ENCODE measurements at places on chromosomes 6 and 20. TPM values are rescaled to one million over a fixed set of nuclear protein-coding genes. Genes with fewer than 3 reads are reported as not detected.
A peak's percentile ranks its signal among the peaks of the same experiment; 100 is the strongest.

DNA sequence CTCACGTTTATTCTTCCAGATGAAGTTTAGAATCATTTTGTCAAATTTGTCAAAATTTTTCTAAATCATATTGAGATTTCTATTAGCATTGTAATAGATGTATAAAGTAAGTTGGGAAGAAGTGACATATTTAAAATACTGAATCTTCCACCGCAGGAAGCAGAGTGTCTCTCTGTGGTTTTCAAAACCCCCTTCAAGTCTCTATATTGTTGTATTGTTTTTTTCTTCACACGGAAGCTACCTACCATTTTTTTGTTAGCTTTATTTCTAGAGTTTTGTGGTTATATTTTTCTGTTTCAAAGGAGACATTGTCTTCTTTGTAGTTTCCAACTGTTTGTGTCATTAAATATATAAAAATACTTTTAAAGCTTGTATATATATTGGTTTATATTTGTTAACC lies 188.6 kb downstream of the ZDHHC14 start:
- H3K4me1 ChIP-seq, result peaks cover 18% of the 10 kb centered on the region
- DNase-seq, result peak; percentile 18
- H3K36me3 ChIP-seq, result no peaks in the 10 kb centered on the region
- H3K27me3 ChIP-seq, result no peaks in the 10 kb centered on the region
- no peak overlapping the region for H3K27ac ChIP-seq

MAN1A1 gene
- total RNA-seq, result 15.1 TPM

DNA sequence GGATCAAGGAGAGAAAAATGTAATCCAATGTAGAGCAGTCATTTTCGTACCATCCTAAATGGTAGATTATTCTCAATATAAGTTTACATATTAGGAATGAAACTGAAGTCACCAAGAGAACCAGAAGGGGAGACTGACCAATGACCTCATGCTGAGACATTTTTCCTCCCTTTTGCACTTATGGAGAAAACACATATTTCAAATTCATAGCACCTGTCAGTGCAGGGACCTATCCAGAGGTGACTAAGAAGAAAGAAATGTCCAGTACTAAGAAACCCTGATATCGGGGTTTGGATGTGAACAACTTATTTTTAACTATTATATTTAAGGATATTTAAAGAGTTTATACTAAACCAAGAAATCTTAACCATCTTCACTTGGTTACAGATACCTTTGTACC lies 16.6 kb upstream of the LYRM2 start:
- H3K27ac ChIP-seq, result no peak overlapping the region
- H3K36me3 ChIP-seq, result peaks cover 39% of the 10 kb centered on the region
- DNase-seq, result no peak
- no peak overlapping the region for H3K4me3 ChIP-seq
- no peaks in the 10 kb centered on the region for H3K27me3 ChIP-seq

GSTA1 gene
- not detected for total RNA-seq

- no peak overlapping the region for H3K4me3 ChIP-seq
- peak; percentile 68 for DNase-seq
- peaks cover 10% of the 10 kb centered on the region for H3K27me3 ChIP-seq
- no peak overlapping the region for H3K27ac ChIP-seq
- no peaks in the 10 kb centered on the region for H3K36me3 ChIP-seq
- peaks cover 20% of the 10 kb centered on the region for H3K4me1 ChIP-seq
Observed at GRCh38 chr6:57267586-57268293, 45.6 kb upstream of the RAB23 start.

SLC17A2 gene
- total RNA-seq, result 0.14 TPM

DNA sequence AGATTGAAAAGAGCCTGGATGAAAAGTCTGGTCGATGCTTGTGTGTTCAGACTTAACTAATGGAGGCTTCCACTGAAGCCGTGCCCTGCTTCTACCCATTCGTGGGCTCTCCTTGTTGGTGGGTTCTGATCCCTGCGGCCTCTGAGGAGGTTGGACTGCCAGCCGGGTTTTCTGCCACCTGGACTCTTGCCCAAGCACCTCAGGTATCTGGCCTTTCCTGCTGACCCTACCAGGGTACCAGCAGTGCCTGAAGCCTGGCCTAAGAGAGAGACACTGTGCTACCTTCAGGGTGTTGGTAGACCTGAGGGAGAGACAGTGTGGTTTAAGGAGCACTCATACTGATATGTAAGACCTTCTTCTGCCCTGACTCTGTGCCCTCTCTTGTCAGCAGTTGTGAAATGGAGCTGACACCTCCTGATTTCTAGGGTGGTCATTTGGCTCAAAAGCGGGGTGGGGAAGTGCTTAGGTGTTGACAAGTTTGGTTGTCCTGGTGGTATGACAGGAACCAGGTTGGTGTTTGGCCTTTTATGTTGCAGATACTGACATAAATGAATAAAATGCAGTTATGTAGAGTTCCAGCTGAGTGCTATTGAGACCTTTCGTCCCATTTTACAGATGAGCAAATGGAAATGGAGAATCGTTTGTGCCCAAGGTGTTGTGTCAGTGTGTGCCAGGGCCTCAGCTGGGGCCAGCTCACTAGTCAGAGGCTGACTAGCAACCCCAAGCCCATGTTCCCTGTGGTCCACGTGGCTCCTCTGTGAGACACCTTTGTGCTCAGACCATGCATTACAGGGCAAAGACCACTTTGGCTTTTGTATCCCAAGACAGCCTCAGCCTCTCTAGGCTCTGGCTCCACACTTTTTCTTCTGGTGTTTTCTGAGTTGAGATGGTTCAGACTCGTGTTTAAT lies 3.1 kb downstream of the PLCG1 start:
- peak; percentile 52 for DNase-seq
- H3K4me3 ChIP-seq, result peak overlapping the region; percentile 85
- H3K4me1 ChIP-seq, result peaks cover 74% of the 10 kb centered on the region

DOK5 gene
- total RNA-seq, result 3.9 TPM

DNA sequence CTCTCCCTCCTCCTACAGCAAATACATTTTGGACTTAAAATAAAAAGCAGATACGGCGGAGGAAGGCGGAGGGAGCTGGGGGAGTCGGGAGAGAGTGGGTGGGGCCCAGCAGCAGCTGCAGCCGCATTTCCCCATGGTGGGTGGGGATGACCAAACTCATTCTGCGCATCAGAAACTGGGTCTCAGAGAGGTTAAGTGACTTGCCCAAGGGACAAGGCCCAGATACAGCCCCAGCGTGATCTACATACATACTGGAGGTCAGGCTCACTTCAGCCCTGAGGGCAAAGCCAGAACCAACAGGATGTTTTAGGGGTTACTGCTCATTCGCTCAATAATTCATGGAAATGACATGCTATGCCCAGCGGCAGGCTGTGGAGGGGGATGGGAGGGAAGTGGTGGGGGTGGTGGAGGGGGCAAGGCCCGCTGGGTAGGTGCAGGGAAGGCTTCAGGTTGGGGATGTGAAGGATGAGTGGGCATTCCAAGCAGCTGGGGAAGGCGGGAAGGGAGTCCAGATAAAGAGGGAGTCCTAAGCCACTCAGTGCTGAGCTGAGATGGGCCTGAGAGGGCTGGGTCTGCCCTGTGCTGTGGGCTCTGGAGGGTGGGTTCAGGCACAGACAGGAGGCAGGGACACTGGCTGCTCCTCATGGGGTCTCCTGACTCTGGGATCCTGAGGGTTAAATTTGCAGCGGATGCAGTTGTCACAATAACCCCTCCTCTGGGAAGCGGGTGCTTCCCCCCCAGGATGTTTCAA lies 31.0 kb downstream of the DLGAP4 start:
- H3K36me3 ChIP-seq, result no peaks in the 10 kb centered on the region
- H3K4me1 ChIP-seq, result peaks cover 3% of the 10 kb centered on the region
- no peak overlapping the region for H3K4me3 ChIP-seq

GRCh38 chr6:120556491-120556890 lies 777.8 kb downstream of the TBC1D32 start:
- no peaks in the 10 kb centered on the region for H3K4me1 ChIP-seq
- H3K27ac ChIP-seq, result no peak overlapping the region
- no peak for DNase-seq
- H3K4me3 ChIP-seq, result no peak overlapping the region

- H3K27ac ChIP-seq, result no peak overlapping the region
- no peaks in the 10 kb centered on the region for H3K4me1 ChIP-seq
- no peaks in the 10 kb centered on the region for H3K27me3 ChIP-seq
- H3K36me3 ChIP-seq, result no peaks in the 10 kb centered on the region
Observed at GRCh38 chr6:34928695-34929094, 39.6 kb downstream of the ANKS1A start.

DNA sequence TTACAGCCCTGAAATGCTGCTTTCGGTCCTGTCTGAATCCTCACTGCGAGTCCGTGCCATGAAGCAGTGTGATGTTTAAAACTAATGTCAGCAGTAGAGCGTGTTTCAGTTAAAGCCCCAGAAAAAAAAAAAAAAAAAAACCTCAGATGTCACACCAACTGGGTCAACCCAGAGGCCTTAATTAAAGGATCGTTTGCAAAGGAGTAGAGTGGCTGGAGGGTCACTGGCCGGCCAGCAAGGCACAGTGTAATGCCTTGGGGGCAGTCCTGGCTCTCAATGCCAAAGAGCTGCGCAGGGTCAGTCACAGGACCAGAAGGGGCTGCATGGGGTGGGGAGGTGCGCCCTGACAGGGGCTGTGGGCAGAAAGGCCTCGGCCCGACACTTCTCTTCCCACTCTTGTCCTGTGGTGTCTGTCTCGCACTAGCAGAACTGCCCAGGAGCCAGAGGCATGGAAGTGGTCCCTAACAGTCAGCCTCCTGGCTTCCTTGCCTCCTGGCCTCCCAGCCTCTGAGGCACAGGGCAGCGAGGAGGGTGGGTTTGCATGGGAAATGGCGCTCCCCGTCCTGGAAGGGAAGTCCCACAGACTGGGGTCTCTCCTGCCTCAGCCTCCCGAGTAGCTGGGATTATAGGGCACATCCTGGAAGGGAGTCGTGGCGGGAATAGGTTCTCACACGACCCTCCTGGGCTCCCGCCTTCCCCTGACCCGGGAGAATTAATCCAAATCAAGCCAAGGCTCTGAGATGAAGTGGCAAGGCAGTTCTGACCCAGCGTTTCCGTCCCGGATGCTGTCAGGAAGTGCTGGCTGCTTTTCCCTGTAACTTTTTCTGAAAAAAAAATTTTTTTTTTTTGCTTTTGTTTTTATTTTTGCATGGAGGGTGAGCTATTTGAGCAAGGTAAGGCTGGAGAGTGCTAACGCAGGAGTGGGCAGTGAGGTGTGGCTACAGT lies 53.7 kb upstream of the MPC1 start:
- H3K4me3 ChIP-seq, result no peak overlapping the region
- DNase-seq, result no peak
- H3K4me1 ChIP-seq, result peaks cover 25% of the 10 kb centered on the region
- no peak overlapping the region for H3K27ac ChIP-seq

SLC16A10 gene
- total RNA-seq, result 8.1 TPM

CST4 gene
- not detected for total RNA-seq

DNA sequence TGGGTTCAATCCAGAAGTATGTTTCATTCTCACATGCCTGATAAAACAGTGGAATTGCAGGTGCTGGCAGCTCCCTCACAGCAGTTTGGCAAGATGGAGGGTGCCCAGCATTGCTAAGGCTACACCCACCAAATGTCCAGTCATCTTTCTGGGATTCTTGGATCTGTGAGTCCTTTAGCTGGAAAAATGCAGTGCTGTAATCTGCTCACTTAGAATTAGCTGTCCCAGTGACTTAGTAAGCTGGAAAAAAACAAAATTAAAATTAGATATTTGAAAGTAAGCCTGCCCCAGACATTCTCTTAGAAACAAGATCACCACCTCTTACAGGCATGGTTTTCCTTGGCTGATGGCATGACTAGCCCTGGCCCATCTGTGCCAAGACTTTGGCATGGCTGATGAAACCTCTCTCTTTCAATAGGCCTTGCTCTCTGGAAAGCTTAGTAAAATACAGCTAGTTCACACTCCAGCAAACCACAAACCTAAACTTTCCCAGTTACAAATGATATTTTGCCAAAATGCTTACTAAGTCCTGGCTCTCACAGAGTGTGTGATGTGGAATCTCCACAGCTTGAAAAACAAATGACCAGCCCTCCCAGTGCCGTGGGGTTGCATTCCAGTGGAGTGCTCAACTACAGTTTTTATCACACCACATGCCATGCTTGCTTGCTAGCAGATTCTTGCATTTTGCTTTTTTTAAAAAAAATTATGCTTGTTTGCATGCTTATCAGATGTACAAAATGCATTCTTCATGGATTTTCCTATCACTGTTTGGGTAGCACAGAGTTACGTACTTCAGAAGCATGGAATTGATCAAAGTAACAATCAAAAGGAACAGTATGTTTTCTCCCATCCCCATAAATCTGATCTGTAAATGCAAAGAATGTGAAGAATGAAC lies 261.5 kb downstream of the EYA4 start:
- DNase-seq, result no peak
- H3K4me3 ChIP-seq, result no peak overlapping the region
- no peaks in the 10 kb centered on the region for H3K36me3 ChIP-seq
- peaks cover 7% of the 10 kb centered on the region for H3K27me3 ChIP-seq
- H3K27ac ChIP-seq, result no peak overlapping the region
- no peaks in the 10 kb centered on the region for H3K4me1 ChIP-seq

GRCh38 chr6:81693266-81693665 lies 59.2 kb downstream of the TENT5A start:
- no peaks in the 10 kb centered on the region for H3K27me3 ChIP-seq
- DNase-seq, result no peak
- no peaks in the 10 kb centered on the region for H3K4me1 ChIP-seq
- H3K27ac ChIP-seq, result no peak overlapping the region
- H3K4me3 ChIP-seq, result no peak overlapping the region

WASF1 gene
- total RNA-seq, result 1.3 TPM

- no peak overlapping the region for H3K27ac ChIP-seq
- no peaks in the 10 kb centered on the region for H3K4me1 ChIP-seq
- H3K36me3 ChIP-seq, result no peaks in the 10 kb centered on the region
Observed at GRCh38 chr6:170485159-170485558, 67.9 kb downstream of the PSMB1 start.

DNA sequence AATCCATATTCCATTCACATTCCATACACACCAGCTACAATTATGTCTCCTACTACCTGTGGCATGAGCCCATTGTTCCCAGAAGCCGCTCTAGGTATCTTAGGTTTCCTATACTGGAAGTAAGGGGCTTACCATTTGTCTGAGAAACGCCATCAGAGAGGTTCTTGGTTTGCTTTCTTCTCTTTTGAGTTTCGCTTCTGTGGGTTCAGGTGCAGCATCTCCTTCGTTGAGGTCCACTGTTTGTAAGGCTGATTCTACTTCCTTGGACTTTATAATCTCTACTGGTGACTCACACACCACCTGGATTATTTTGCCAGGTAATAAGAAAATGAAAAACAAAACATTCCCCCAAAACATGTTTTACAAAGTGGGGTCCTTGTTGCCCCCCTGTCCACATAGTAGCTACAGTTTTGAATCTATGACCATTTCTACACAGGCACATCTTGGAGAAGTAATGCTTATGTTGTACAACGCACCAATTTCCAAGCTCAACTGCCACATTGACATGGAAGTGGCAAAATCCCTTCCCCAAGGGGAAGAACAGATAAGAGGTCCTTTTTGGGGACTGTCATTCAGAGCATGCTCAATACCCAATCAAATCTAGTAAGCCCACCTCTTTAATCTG lies 103.5 kb downstream of the BCAS1 start:
- H3K27ac ChIP-seq, result no peak overlapping the region
- no peak for DNase-seq
- H3K4me1 ChIP-seq, result no peaks in the 10 kb centered on the region
- peaks cover 4% of the 10 kb centered on the region for H3K27me3 ChIP-seq

DNA sequence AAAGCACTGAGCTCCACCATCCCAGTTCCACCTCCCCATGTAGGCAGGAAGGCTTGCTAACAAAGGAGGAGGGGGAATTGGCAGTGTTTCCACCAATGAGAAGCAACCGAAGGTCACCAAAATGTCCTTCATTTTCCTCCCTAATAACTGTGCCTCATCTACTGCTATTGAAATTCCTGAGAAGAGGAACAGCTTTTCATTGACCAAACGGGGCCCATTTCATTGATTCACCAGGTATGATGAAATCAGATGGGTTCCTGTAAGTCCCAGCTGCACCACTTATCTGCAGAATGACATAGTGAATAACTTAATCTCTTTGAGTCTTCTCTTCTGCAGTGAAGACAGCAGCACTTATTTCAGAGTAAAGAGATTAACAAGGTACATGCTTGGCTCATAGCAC lies 17.3 kb downstream of the TREM1 start:
- no peak for DNase-seq
- peaks cover 8% of the 10 kb centered on the region for H3K4me1 ChIP-seq
- H3K27ac ChIP-seq, result no peak overlapping the region
- H3K4me3 ChIP-seq, result no peak overlapping the region
- H3K27me3 ChIP-seq, result no peaks in the 10 kb centered on the region

Data from activated naive CD4-positive, alpha-beta T cell treated with anti-CD3 and anti-CD28 coated beads for 36 hours (primary cell).